ENCODE measurements at places on chromosomes 13 and 19. TPM values are rescaled to one million over a fixed set of nuclear protein-coding genes. Genes with fewer than 3 reads are reported as not detected.

IFNL1 gene
- total RNA-seq, result not detected

LYPD4 gene
- not detected for total RNA-seq

STOML3 gene
- total RNA-seq, result not detected

PGLYRP2 gene
- total RNA-seq, result not detected

BEST2 gene
- total RNA-seq, result not detected

PRTN3 gene
- not detected for total RNA-seq

PLPP2 gene
- 15.0 TPM for total RNA-seq

SMAD9 gene
- 11.7 TPM for total RNA-seq

CCDC70 gene
- total RNA-seq, result not detected

ALKBH6 gene
- 25.3 TPM for total RNA-seq

PTGER1 gene
- total RNA-seq, result 0.43 TPM

ZFP28 gene
- 5.8 TPM for total RNA-seq

LILRB1 gene
- not detected for total RNA-seq

LSR gene
- 2.2 TPM for total RNA-seq

YIF1B gene
- 95.0 TPM for total RNA-seq

CABP5 gene
- not detected for total RNA-seq

Data from HFFc6 (cell line).